ENCODE measurements at places on chromosomes 3 and 15.

DNA sequence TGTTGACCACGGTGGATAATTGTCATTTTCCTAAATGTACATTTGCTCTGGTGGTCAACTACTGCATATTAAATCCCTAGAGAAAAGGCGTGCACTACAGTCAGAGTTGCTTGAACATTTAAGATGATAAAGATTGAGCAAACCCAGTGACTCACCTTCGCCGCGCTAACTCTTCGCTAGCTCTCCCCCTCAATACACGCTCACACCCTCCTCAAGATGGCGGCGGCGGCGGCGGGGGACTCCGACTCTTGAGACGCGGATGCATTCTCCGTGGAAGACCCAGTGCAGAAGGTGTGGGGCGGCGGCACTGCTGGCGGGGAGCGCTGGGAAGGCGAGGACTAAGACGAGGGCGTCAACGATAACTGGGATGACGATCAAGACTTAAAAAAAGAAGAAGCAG lies 79.8 kb upstream of the PFN2 start:
- DNase-seq: no peak

DNA sequence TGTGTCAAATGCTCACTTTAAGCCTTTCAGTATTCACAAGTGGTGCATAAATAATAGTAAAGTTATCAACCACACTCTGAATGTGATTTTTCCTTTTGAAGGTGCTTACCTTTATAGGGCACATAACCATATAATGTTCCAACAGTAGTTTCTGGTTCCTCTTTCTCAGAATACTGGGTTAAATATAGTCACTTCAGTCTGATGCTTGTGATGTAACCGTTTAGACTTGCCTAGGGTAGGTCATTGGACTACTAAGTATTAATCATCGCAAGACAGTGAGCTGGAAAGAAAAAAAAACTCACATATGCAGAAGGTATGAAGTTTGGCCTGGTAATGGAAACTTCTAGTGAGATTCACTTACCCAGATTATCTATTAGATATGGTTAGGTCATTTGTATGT lies 1.9 kb downstream of the KBTBD8 start:
- DNase-seq: no peak

GRCh38 chr3:184016169-184016570 lies 1.5 kb downstream of the ABCC5 start:
- DNase-seq: no peak

GRCh38 chr3:51975852-51976549 lies 1.1 kb downstream of the ABHD14A start:
- peak; percentile 93 for DNase-seq

DNA sequence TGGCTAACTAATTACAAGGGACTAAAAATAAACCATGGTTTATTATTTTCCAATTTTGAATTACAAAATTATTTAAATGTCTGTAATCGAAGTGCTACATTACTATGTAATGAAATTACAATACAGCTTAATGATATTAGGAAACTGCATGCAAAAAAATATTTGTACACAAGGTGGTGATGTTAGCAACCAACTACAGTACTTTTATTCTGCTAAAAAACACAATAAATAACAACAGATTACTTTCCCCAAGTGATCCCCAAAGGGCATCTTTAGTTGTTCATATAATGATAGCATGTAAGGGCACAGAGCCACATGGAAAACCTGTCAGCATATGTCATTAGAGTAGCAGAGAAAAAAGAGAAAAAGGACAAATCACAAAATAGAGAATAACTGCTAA lies 147.5 kb upstream of the SOX2 start:
- DNase-seq: no peak
